OCI-LY7 (cell line): ENCODE measurements at places on chromosomes 3 and 15. TPM values are rescaled to one million over a fixed set of nuclear protein-coding genes. Genes with fewer than 3 reads are reported as not detected.

Gene BBX
- 49.8 and 56.0 TPM in 2 replicates for total RNA-seq

DNA sequence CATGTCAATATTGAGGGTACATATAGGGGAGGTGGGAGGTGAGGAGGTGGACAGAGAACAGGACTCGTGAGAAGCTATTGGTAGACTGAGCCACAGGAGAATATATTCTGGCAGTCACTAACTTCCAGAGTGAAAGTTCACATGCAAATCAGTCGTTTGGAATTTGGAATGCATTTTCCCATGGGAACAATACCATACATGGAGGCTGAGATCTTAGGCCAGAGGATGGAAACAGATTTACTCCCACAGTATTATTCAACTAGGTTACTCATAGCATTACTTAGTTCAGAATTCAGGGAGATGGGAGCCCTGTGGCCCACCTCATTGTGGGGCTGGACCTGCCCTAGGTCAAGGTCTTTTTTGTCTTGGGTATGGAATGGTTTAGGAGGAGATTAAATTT is 36.4 kb upstream of the ABHD2 start:
- no peak for DNase-seq

DNA sequence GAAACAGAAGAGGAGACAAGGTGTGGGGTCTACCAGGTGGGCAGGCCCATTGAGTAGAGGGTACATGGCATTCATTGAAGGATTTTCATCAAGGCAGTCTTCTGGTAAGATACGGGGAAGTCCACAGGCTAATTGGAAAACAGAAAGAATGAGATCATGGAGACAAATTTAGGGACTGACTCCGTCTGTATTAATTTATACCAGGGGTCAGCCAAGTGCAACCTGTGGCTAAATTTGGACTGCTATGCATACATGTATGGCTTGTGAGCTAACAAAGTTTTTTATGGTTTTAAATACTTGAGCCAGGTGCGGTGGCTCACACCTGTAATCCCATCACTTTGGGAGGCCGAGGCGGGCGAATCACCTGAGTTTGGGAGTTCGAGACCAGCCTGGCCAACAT is 21.1 kb upstream of the SNRPN start:
- DNase-seq: no peak

DNA sequence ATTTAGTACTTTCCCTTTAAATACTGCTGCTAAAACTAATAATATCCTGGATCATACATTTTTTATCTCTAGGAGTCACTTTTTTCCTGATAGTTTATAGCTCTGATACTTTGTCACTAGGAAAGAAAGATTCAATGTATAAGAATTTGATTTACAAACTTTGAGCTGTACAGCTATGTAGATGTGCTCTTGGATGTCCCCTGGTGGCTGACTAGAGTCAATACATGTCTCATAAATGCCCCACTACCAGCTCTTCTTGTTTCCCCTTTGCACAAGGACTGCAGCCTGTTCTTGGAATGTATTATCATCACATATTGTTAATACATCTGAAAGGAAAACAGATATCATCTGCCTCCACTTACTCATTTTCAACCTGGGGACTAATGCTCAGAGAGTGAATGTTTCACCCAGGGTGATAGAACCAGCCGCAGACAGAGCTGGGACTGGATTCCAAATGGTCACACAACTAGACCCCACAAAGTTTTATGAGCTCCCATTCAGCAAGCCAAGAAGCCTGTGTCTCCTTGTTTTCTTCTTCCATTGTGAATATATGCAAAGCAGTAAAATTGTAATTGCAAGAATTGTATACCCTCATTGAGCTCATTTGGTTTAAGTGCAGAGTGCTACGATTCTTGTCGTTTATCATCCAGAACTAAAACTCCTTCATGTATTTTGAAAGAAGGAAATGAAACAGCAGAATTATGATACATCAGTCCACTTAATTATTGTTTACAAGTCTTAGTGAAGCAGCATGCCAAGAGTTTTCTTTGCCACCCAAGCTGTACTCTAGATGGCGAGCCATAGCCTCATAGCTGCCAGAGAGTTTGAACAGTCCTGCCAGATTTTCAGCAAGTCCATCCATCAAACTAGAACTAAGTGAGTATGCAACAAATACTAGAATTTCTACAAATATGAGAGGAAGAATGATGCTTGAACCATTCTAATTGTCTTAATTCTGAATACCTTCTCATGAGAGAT is 261.6 kb upstream of the LMCD1 start:
- DNase-seq: peak; percentile 56

DNA sequence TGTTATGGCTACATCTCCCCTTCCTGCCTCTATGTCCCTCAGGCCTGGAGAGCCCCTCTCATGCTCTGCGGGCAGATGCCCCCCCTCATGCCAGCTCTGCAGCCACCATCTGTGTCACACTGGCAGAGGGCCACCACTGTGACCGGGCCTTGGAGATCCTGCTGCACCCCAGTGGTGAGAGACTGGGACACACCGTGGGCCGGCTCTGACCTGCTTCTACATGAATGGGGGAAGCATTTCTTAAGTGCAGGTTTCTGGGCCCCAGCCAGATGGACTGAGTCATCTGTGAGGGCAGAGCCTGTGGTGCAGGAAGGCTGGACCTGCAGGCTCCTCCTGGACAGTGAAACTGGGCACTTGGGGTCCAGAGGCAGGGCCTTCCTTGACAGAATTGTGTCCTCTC is 4.8 kb downstream of the VWA5B2 start:
- peak; percentile 14 for DNase-seq

Gene GOLGA8J
- total RNA-seq: not detected in 2 replicates

Gene CHRNA5
- 8.3 and 9.1 TPM in 2 replicates for total RNA-seq

- DNase-seq: no peak
Observed at GRCh38 chr15:25022233-25022632, 67.4 kb downstream of the SNRPN start.

DNA sequence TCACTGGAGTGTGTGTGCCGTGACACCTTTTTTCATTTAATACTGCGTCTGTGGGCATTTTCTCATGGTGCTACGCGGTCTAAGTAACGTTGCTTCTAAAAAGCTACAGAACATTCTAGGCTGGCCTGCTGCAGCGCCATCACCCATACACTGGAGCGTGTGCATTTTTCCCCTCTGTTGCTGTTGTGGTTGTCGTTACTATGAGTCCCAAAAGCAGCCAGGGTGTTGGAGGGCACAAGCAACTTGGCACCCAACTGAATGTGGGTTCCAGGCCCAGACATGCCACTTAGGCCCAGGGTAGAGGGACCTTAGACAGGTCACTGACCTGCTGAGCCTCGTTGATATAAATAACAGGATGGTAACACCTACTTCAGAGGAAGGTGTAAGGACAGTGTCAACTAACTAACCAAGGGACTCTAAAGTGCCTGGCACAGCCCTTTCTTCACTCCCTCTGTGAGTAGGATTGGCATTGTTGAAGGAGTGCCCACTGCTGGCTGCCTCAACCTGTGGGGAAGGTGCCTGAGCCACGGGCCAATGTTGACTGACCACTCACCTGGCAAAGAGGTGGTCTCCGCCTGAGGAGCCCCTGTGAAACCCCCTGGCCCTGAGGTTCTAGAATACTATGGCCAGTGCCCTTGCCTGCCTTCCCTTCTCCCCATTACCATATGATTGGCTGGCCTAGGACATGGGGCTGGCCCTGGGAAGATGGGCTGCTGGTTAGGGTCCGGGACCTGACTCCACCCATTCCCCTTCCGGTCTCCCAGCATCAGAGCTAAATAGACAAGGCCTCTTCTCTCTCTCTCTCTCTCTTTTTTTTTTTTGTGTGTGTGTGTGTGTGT is 3.5 kb downstream of the CSK start:
- DNase-seq: peak; percentile 57

GRCh38 chr15:42078903-42079302 is 15.5 kb downstream of the PLA2G4D start:
- DNase-seq: no peak

- no peak for DNase-seq
Observed at GRCh38 chr3:31988271-31988670, 6.7 kb downstream of the ZNF860 start.

DNA sequence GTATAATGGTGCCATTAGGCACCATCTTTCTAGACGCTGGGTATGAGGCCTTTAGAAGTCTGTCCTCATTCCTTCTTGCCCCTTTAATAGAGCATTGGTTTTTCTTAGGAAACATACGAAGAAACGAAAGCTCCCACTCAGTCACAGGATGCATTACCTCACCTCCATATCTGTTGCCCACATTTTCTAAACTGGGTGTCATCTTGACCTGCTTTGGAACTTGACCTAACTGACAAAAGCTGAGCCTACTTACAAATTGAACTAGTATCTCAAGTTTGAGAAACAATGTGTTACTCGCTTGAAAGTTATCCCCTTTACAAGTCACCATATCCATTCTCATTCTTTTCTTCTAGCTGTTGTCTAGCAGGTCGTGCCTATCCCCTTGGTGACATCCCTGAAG is 102.7 kb downstream of the VPS8 start:
- DNase-seq: no peak

DNA sequence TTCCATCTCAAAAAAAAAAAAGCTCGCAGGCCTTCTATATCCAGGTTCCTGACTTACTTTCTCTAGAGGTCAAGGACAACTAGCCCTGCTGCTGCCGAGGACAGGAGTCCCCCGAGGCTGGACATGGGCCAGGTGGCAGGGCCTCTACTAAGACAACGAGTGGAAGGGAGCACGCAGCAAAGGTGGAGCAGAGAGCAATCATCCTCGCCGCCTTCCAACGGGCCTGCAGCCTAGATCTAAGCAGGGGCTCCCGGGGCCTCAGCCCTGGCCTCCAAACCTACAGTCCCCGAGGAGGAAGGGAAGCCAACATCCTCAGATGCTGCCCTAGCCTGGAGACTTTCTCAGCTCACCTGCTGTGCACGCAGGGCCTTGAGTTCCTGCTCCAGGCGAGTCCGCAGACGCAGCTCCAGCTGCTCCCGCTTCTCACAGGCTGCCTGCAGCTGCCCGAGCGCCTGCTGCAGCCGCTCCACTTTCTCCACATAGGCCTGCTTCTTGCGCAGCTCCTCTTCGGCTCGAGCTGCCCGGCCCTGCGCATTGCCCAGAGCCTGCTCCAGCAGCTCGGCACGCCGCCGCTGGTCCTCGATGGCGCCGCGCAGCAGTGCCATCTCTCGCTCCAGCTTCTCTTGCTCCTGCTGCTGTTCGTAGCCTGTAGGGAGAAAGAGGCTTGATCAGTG is 12.9 kb downstream of the AMOTL2 start:
- DNase-seq: no peak

DNA sequence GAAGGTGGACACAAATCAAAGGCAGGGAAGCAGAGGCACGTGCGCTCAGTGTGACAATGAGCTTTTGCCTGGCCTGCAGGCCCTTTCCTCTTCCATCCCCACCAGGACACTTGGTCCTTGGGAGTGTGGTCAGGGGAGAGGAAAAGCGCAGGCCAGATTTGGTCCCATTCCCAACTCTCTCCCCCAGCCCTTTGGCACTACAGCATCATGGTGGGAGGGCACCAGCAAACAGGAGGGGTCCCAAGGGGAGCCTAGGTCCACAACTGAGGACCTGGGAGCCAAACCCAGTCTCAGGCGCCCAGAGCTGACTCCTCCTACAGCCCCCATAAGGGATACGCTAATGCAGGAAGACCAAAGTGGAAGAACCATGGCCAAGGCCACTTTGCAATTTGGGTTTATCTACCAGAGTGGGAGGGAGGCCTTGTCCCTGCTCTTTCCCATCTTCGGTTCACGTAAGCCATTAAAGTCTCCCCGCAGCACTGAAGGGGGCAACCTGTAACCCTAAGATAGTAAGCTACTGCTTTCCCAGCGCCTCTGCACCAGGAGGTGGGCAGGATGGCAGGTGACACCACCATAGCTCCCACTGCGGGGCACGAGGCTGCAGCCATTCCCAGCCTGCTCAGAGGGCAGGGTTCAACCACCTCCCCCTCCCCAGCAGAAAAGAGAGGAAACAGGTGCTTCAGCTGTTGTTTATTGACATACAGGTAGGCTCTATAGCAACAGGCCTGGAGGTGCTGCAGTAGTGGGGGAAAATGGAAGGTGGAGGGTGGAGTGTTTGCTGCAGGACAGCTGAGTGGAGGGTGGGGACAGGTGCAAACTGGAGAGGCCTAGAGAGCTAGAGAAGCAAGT is 993 bp upstream of the GRAMD2A start:
- DNase-seq: no peak
